ENCODE measurements at places on chromosomes 2 and 18.

DNA sequence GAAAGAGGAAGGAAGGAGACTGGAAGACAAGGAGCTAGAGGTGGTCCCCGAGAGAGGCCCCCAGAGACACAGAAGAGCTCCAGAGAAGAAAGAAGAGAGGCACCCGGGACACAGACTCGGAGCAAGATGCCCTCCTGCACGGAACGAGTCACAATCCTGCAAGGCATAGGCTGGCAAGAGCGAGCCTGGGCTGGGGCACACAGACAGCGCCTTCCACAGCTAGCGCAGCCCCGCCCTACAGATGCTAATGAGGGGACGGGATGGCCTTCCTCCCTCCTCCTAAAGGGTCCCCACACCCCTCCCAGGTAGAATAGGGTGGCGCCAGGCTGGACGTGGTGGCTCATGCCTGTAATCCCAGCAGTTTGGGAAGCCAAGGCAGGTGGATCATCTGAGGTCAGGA is 19.8 kb upstream of the GPR17 start:
- no peak for DNase-seq

DNA sequence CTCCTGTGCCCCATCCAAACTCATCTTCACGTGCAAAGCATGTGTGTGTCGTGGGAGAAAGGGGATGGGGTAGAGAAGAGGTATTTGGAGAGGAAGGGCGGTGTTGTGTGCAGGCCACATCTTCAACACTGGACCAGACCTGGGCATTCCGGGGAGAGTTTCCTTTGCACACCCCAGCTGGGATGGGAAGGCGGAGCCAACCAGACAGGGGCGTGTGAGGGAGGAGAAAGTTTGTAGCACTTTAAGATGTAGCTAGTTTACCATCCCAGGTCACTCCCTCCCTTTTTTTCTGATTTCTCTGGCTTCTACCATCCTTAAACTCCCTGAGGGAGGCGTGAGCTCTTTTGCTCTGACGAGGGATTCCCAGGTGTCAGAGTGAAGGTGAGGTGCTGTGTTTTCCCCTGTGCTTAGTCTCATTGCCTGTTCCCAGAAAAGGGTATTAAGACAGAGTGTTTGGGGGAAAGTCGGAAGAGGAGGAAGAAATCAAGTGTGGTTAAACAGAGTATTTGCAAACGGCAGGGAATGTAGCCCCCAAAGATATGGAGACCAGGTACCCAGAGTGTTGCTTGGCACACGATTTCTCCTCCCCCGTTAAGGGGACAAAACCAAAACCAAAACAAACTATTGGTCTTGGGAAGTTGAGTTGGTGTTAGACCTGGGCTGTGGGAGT is 1.6 kb downstream of the SETBP1 start:
- DNase-seq = no peak

DNA sequence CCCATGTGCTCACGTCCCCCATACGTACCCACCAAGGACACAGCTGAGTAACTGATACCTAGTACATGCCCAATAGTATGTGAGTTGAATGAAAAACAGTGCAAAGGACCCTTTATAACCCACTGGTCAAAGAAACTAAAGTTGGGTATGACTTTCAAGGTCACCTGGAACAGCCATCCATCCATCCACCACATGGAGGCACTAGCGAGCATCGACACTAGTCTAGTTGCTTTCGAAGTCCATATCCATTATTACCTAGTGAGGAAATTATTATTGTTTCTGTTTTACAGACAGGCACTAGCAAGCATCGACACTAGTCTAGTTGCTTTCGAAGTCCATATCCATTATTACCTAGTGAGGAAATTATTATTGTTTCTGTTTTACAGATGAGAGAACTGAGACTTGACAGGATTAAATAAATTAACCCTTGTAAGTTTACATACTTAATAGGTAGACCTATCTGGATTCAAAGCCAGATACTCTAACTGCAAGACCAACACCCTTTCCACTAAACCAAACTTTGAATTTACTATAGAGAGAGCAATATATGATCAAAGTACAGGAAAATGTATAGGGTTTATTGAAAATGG is 233.7 kb downstream of the METTL4 start:
- peak; percentile 26 for DNase-seq

- DNase-seq = no peak
These were observed 122.8 kb downstream of the TMEM18 start for GRCh38 chr2:554444-554843.

DNA sequence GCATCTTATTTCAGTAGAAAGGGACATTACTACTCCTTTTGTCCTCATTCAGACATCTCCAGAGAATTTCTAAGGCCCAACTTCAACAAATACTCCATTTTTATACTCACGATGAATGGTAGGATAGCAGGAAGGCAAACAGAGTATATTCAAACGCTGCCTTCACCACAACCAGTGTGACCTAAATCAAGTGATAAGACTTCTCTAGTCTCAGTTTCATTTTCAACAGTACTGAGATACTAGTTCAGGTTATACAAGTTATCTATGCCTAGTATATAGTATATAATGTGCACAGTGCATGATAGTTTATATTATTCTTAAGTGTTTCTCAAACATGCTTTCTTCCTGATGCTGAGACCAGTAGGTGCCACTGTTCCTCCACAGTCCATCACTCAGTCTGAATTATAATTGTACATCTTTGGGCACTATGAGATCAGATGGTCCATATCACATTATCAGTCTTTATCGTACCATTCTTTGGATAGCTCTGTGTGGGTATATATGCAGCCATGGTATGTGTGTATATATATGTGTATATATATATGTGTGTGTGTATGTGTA is 66.3 kb upstream of the RPE start:
- no peak for DNase-seq

DNA sequence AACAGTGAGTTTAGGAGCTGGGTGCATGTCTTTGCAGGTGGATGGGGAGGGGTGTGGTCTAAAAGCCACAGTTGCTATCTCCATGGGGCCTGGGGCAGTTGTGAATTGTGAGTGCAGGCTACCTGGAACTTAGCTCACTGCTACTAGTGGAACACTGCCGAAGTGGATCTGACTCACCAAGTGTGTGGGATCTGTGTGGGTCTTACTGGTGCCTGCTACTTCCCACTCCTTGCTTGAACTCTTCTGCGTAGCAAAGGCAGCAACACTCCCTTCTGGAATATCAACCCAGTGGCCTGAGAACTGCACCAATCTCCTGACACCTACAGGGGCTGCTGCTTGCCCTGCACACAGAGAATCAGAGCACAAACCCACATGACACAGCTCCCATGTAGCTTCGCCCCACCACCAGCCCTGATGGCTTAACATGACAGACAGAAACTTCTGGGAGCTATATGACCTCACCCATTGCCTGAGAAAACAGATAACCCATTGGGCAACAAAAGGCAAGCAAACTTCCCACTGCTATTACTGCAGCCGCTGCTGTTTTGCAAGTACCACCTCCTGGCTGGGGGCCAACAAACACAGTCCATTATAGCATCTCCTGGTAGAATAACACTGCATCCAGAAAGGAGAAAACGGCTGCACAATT is 455.1 kb upstream of the DDX18 start:
- DNase-seq = no peak

DNA sequence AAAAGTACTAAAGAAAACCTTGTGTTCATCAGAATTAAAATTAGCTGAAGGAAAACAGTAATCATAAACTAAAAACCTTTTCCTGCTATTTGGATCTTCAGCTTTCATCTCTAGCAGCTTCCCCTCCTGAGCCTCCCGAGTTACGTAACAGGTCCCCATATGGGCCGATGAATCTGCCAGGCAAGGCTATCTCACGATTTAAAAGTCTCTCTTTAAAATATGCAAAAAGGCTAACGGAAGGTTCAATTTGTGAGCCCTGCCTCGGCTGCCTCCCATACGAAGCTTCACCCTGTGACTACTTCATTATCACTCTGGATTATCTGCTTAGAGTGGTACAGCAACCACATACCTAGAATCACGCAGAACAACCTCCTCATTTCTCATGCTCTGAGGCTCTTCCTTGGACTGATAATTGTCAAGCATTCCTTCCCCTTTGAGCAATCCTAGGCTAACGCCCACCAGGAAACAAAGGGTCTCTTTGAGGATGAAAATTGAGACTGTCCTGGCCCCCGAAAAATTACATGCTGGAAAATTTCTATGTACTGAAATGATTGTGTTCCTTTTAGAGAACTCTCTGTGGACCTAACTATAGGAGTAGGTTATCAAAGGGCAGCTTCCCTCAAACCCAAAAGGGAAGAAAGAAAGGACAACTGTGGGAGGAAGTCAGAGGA is 147.4 kb downstream of the ZEB2 start:
- DNase-seq = peak; percentile 41

GRCh38 chr2:172090044-172090961 is 5.0 kb downstream of the DLX1 start:
- DNase-seq = no peak

DNA sequence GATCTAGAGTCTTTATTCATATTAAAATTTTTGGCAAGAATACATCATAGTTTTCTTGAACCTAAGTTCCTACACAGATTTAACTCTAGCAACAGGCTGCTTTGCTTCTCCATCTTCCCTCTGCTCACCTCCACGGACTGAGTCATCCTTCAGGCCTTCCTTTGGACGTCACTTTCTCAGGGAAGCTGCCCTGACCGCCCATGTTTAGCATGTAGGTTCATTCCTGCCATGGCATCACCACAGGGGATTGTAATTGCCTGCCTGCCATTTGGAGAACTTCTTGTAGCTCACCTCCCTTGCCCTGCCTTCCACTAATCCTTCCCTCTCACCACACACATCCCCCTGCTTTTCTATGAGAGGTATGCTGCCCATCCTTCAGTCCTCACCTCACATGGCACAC is 43.9 kb upstream of the B3GNT2 start:
- no peak for DNase-seq

GRCh38 chr18:10410472-10411308 is 43.7 kb upstream of the APCDD1 start:
- no peak for DNase-seq

GRCh38 chr18:26460449-26461091 is 87.8 kb downstream of the KCTD1 start:
- DNase-seq = peak; percentile 62

GRCh38 chr2:18559531-18560030 is 872 bp downstream of the RDH14 start:
- DNase-seq = no peak

DNA sequence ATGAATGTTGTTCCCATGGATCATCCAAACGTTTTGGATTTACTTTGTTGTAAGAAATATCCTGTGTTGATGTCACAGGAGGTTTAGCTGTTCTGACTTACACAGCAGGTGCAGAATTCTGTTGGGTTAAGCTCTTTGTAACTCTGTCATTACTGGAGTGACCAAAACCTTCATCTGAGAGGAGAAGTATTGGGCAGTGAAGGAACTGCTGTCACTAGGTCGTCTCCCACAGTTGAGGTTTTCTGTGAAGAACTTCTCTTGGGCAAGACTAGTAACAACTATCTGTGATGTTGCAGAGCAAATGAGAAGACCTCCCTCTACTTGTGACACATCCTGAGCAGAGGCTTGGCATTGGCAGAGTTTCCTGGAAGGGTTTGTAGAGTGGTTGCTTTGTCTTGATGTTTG is 2.9 kb downstream of the SPTBN1 start:
- DNase-seq = peak; percentile 63

DNA sequence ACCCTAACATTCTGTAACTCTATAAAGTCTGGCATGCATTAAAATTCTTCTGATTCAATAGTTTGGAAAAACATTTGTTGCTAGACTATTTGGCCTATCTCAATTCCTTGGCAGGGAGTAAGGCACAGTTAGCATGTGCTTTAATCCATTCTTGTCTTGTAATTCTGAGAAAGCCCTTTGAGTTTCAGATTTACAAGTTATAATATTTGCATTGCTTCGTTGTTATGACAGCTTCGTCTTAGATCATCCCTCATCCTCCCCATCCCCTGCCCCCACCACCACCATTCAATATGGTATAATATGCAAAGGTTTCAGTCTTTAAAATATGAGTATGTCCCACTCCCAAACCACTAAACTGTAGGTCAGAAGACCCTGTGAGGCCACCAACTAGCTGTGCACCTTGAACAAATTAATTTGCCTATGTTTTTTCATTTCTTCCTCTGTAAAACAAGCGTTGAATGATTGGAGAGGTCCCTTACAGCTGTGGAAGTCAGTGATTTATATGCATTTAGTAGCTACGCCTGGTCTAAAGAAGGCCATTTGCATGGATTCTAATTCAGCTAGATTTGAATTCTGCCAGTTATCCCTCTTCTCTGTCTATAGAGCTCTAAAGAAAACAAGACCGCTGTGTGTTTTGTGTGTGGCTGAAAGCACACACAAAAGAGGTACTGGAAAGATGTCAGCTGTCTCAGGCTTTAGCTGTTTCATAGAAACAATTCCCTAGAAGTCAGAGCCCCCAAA is 591 bp downstream of the C2orf80 start:
- DNase-seq = no peak

GRCh38 chr18:525036-525797 is 24.7 kb upstream of the COLEC12 start:
- DNase-seq = peak; percentile 80

GRCh38 chr2:157395811-157396210 is 48.1 kb downstream of the CYTIP start:
- no peak for DNase-seq

DNA sequence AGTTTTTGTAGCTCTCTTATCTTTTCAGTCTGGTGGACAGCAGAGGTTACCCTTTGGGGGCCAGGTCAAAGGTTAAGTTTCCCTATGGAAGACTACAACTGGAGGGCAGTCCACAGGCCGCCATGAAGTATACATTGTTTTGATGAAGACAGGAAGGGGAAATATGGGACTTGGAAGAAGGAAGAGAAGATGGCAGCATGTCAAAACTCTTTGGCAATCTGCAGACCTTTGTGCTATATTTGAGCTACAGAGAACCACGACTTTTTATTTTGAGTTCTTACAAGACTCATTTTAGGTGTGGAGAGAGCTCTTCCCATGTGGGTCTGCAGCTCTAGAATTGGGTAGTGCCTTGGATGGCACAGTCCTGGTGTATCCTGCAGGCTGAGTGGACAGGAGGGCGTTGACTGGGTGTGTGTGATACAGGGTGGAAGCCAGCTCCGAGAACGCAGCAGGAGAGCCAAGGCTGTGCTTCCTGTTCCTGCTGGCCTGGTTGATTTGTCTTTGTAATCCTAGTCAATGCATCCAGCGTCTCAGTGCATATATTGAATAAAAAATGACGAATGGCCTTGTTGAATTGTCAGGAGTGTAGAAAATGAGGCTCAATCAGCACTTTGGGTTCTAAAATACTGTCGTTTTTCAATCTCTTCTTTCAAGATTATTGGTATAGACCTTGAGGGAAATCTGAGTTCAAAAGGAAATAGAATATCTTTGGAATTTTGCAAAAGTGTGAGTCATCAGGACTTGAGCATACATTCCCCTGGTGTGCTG is 11.5 kb downstream of the ITGA6 start:
- DNase-seq = peak; percentile 71

GRCh38 chr2:64623242-64623850 is 30.4 kb downstream of the SERTAD2 start:
- no peak for DNase-seq
